ENCODE measurements at places on chromosomes 11 and 22.

GRCh38 chr11:20821470-20821869 lies 152.1 kb downstream of the NELL1 start:
- no peak for DNase-seq

DNA sequence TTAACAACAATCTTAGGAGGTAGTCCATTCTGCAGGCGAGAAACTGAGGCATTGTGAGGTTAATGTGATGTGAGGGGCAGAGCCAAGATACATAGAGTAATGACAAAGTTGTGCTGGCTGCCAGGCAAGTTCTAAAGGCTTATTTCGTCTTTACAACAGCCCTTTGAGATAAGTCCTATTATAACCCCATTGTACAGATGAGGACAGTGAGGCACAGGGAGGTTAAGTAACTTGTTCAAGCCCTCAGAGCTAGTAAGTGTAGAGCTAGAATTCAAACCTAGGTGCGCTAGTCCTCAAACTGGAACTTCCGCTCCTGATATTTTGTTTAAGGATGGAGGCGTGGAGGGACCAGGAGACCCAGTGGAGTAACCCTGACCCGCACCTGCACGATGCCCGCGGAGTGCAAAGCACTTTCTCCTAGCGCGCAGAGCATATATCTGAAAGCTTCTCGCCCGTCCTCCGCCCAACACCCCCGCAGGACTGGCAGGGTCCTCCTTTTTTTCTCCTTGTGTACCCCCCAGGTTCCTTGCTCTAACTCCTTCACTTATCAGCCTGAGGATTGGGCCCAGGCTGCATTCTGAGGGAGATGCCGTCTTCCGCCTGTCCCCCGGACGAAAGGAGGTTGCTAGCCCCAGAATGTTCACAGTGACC lies 4.9 kb upstream of the FLI1 start:
- no peak for DNase-seq

DNA sequence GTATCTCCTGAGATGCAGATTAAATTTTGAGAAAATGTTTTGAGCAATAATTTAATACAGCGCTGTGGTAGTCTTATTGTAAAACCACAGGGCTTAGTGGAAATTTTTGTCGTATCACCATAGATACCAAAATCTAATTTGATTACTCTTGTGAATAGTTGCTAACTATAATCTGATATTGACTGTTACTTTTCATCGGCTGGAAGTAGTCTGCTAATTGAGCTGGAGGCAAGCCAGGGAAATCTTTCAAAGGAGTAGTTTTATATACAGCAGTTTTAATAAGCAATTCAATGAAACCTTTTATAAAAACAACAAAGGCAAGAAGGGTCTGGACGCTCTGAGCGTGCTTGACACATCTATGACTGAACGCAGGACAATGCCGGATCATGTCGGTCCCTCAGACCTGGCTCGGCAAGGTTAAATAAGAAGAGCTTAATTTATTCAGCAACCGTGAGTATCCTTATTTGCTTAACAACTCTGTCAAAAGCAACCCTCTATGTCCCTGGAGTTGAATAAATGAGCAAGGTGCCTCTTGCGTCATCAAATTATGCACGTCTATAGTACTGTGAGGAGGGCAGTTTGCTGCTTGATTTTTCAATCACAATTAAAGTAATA lies 121.2 kb downstream of the NCAM1 start:
- DNase-seq: no peak

DNA sequence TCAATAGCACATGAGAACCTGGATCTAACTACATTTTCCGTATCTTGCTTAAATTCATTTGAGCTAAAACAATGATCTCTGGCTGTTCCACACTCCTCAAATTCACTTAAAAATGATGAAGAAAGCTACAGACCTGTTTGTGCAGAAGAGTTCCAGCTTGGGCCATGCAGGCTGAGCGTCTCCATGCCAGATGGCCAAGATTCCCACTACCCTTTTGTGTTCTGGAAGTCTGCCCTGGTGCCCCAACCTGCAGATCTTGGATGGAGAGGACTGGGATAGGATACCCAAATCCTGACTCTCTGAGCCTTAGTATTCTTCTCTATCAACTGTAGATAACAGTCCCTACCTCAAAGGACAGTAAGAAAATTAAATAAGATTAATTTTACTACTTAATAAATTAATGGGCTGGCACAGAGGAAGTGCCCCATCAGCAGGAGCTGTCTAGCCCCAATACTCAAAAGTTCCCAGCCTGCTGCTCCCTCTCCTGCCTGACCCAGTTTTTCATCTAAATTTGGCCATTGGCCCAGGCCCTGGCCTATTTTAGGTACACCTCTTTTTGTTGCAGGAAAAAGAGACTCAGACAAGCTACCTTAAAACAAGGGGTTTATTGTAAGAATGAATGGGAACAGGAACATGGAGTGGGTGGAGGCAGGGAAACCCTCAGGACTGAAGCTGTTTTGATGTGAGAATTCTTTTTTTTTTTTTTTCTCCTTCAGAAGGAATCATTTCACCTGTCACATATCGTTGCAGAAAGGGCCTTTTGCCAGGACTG lies 81.4 kb upstream of the GRK3 start:
- no peak for DNase-seq

GRCh38 chr11:91164452-91164822 lies 941.6 kb upstream of the CHORDC1 start:
- no peak for DNase-seq

DNA sequence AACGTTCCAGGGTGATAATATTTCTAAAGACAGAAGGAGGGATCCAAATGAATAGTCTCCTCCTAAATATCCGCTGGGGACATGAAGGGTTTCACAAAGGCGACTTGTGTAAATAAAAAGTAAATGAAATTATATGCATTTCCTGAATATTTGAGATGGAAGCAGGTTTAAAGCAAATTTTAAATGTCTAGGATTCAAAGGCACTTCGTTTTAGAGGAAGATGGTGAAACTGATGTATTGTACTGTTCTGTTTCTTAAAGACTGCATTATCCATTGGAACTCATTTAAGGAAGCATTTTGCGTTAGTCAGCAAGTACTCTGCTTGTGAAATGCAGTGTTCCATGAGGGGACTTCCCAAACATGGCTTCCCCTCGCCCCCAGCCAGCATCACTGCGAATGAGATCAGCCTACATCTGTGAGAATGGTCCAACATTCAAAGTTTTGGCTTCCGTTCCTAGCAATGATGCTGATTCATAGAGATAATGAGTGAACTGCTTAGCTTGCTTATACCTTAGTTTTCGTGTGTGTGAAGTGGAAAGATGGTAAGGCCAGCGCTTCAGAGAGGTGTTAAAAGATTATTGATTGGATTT lies 1.5 kb downstream of the RAB39A start:
- DNase-seq: no peak

DNA sequence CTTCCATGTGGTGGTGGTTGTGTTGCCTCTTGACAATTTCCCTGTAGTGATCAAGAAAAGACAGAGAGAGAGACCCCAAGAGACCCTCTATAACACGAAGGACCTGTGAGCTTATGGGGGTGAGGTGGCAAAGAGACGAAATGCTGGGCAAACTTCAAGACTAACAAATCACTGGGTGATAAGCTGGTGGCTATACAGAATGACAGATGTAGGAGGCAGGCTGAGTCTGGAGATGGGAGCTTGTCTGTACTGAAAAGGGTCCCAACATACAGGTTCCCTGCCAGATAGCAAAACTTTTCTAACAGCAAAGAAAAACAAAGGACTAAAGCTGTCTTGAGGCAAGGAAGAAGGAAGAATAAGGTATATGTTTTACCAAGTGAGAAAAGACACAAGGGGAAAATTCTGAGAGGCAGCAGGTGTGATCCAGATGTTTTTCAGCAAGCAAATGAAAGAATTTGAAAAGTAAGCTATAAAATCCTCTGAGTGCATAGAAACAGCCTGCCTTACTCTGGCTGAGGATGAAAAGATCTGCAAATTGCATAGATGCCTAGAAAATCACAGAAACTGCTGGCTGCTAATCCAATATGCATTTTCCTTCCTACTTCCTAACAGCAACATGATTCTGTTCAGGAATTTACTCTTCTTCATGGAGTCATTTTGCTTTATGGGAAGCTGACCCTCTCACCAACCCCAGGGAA lies 21.9 kb upstream of the LYVE1 start:
- no peak for DNase-seq

DNA sequence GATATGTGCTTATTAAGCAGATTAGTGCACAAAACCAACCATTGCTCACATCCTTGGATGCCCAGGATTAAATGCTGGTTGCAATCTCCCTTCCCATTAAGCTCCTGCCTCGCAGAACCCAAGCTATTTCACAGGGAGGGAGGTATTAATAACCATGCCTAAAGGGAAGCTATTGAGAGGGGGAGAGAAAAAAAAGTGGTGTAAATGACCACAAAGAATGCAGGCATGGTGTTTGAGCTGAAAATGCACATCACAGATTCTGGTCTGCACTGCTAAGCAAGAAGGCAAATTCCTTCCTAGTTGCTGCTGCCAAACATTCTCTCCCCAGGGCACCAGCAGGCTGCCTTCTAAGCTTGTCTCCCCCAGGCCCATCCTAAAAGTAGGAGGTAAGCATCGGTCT lies 92.0 kb upstream of the ISX start:
- no peak for DNase-seq

GRCh38 chr22:39748877-39749276 lies 144.7 kb downstream of the ENTHD1 start:
- no peak for DNase-seq

DNA sequence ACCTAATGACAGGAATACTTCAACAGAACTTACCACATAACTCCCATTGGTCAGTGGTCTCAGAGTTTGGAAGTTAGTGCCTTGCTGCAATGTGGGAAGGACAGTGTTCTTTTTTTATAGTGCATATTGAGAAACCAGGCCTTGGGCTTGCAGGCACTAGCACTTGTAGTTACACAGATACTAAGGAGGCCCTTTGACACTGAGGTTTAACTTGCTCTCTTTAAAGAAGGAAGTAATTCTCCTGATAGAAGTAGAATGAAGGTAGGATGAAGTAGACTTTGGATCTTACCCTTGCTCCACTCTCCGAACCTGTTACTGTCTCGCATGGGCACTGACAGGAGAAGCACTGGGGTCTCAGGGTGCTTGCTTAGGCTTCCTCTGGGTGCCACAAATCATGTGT lies 31.0 kb upstream of the ST14 start:
- DNase-seq: no peak

DNA sequence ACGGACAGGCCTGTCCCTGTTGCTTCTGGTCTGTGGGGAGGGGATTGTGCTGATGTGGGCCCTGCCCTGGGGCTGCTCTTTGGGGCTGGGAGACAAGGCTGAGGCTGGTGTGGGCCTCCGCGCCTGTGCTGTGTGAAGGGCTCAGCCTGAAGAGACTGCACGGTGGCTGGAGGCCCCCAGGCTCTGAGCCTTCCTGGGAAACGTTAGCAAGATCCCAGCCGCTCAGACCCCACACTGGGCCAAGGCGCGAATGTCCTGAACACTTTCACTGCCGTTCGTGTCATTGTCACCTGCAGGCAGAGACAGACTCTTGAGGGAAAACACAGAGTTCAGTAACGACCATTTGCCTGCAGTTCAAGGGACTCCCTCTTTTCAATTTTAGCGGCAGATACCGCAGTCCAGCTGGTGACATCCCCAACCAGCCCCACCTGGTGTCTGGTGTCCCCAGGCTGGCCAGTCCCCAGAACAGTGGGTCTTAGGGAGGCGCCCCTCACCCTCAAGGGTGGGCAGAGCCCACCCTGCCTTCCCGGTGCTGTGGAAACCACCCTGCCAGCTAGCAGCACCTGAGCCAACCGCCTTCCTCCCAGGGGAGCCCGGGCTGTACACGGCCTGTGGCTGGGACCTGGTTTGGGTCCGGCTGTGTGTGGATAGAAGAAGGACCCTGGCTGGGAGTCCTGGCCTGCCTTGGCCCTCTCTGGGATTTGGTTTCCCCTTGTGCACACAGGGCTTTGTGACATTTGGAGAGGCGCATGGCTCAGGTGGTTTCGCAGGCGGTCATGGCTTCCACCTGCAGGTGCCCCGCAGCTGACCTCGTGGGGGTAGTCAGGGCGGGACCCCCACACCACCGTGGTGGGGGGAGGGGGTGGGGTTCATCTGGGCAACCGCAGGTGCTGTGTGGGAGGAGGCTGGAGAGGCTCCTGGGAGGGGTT lies 5.7 kb downstream of the PANX2 start:
- no peak for DNase-seq

DNA sequence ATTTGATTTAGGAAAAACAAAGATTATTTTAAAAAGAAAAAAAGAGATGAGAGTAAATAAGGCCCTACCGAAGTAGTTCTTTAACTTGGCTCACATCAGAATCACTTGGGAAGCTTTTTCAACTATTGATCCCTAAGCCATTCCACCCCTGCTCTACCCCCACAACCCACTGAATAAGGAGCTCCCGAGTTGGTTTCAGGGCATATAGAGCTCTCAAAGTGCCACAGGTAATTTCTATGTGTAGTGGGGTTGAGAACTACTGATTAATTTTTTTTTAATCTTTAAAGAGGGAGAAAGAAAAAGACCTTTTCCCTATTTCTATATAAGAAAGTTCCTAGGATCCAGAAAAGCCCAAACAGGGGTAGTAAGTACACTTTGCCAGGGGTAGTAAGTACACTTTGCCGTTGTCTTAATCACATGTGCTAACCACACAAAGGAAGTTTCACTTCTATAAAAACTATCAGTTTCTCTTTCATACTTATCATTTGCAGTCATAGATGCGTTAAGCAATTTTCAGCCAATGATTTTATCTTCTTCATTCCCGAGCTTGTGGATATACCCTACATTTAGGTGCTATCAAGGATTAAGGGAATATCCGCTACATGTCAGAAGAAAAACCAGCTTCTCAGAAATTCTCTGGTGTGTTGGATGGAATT lies 108.4 kb upstream of the ZC3H12C start:
- peak; percentile 8 for DNase-seq

DNA sequence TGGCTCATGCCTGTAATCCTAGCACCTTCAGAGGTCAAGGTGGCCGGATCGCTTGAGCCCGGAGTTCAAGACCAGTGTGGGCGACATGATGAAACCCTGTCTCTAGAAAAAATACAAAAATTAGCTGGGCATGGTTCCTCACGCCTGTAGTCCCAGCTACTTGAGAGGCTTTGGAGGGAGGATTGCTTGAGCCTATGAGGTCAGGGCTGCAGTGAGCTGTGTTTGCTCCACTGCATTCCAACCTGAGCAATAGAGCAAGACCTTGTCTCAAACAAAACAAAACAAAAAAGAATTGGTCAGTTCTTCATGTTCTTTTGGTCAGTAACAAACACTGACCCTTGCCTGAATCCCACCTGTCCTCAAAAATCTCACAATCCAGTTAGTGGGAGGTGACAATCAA lies 36.7 kb upstream of the VSTM5 start:
- no peak for DNase-seq

DNA sequence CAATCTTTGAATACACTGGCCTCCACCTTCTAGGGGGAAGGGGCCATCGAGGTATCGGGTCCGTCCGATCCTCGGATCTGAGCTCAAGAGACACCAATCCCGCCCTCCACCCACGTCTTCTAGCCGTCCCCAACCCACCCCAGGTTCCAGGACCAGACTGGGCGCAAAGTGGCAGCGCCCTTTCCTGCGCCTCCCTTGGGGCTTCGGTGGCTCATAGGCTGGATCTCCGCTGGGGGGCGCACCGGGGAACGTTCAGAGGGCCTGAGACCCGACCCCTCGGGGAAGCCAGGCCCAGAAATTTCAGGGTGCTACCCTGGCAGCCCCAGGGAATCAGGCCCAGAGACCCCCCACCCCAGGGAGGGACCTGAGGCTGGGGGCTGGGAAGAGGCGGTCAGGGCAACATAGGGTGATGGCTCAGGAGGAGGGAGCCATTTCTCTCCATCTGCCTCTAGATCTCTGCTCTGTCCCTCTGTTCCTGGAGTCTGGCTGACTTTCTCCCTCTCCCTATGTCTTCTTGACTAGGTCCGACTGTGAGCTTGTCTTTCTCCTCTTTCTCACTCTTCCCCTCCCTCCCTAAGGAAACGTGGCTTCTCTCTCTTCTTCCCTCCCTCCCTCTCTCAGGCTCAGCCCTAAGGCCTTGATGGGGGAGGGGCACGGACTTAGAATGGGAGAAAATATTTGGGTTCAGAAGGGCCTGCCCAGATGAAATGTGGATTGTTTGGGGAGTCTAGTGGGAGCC lies 1.1 kb downstream of the CREB3L1 start:
- no peak for DNase-seq

All from CD4-positive, alpha-beta T cell treated with Interleukin-4 for 4 hours (primary cell).